ENCODE measurements at places on chromosomes 11 and 22. TPM values are rescaled to one million over a fixed set of nuclear protein-coding genes. Genes with fewer than 3 reads are reported as not detected.

- no peak for DNase-seq
These were observed 506.8 kb downstream of the INSC start for GRCh38 chr11:15621565-15621964.

- no peak for DNase-seq
These were observed 138.2 kb downstream of the COMMD9 start for GRCh38 chr11:36150986-36151385.

DNA sequence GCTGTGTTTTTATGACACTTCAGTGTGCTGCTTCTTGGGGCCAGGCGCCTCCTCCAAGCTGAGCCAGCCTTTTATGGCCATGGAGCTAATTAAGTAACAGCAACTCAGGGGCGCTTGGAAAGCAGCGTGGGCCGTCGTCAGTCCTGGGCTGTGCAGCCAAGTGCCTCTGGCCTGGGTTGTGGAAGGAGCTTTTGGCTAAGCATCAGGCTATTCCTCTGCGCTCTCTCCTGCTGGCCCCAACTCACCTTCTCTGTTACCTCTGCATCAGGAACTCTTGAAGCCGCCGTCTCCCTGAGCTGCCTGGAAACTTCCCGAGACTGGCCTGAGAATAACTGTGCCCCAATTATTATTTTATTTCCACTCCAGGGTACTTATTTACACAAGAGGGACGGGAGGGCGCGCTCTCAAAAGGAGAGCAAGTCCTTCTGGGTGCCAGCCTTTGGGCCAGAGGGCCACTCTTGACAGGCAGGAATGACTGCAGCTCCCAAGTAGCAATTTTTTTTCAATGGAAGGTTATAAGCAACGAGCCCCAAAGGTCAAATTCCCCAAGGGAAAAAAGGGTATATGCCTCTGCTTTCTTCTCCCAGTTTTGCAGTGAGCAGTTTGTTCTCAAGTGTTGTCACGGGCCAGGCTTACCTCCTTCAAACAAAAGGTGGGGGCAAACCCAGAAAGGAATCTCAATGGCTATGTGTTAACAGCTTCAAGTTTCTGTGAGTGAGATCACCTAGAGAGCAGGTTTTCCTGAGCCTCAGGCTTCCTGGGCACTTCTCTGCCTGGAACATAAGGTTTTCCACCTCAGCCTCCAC lies 38.5 kb upstream of the NAV2 start:
- DNase-seq: peak; percentile 94

GRCh38 chr22:23246982-23247766 lies 66.9 kb downstream of the BCR start:
- DNase-seq: no peak

DNA sequence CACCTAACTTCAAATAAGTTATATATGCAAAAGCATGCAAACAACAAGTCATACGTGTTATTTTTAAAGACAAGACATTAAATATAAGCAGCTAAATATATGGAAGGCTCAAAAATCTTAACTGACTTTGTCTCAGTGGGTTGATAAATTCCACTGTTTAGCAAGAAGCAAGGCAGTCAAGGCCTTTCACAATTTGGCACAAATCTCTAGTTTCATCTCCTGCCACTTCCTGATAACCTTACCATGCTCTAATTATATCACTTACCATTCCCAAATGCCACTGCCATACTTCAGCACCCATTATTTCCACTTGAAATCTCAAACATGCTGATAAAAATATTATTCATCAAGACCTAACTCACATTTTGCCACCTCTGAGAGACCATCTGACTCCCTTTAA lies 24.8 kb downstream of the DCUN1D5 start:
- DNase-seq: no peak

DNA sequence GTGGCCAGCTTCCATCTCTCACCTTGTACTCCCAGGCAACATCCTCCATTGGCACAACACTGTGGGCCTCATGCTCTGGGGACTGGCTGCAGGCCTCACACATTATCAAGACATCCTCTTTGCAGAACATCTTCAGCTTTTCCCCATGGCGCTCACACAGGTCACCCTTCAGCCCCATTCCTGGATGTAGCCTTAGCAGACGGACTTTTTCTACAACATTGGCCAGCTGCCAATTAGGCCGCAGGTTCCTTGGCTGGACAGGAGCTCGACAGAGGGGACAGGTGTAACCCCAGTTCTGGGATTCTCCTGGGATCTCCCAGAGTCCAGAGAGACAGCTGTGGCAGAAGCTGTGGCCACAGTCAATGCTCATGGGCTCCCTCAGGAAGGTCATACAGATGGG lies 3.0 kb downstream of the TRIM68 start:
- no peak for DNase-seq

GRCh38 chr11:73585834-73586575 lies 11.9 kb downstream of the FAM168A start:
- DNase-seq: no peak

DNA sequence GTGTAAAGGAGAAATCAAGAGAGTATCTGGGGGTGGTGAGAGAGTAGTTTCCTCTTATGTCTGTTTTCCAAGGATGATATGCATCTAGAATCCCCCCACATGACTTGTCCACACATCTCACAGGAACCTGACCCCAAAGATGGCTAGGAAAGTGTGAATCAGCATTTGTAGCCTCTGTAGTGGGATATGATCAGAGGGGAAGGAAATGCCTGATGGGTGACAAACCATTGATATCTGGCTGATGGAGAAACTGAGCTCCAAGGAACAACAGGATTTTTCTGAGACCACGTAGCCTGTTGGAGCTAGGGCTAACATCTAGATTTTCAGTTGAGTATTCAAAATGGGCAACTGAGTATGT lies 369.4 kb downstream of the DDX10 start:
- no peak for DNase-seq

GRCh38 chr22:29484642-29485041 lies 4.6 kb downstream of the NEFH start:
- DNase-seq: no peak

The RANBP1 gene
- 61.6 TPM for total RNA-seq

DNA sequence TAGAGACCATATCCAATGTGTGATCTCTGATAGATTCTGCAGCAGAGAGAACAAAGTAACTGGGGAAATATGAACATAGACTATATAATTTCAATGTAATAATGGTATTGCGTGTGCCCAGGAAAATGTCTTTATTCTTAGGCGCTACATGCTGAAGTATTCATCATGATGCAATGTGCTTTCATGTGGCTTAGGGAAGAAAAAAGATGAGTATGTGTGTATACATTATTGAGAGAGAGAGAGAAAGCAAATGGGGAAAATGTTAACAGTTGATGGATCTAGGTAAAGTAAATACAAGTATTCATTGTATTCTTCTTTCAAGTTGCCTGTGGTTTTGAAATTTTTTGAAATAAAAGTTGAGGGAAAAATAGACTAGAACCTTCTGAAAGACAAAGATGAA lies 10.3 kb downstream of the CADM1 start:
- DNase-seq: no peak

The IGSF22 gene
- 0.38 TPM for total RNA-seq

DNA sequence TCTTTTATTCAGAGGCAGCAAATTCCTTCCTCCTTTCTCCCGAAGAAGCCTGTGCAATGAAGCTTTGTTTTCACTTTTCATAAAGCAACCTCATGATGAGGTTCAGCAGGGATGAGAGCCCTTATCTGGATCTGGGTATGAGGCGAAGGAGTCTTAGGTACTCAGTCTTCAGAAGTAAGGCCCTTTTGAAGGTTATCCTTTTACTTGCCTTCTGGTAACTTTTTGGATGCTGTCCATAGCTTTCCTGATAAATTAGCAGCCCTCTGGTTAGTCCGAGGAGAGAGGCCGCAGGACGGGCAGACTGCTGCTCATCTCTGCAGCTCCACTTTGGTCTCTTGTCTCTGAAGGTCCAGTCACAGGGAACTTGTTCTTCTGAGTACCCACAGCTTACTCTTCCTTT lies 1.1 kb downstream of the TRIM22 start:
- no peak for DNase-seq

- DNase-seq: no peak
These were observed 114.4 kb downstream of the NCAM1 start for GRCh38 chr11:113075586-113076095.

GRCh38 chr11:47510209-47510608 lies 42.7 kb downstream of the CELF1 start:
- no peak for DNase-seq

DNA sequence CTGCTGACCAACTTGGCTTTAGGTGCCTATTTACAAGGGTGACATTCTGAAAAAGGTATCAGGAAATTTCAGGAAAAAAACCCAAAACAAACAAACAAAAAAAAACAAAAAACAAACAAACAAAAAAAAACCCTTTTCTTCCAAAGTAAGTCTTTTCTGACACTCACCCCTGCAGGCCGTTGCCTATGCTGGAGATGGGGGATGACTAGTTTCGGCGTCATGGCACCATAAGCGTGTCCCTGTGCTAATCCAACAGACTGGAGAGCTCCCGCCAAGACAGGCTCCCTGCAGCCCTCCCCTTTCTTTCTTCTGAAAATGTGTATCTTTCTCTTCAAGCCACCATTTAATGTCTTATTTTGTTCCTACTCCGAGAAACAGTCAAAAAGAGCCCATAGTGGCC lies 13.7 kb downstream of the VSIG10L2 start:
- no peak for DNase-seq

- no peak for DNase-seq
These were observed 10.1 kb downstream of the C11orf87 start for GRCh38 chr11:109432105-109432504.

DNA sequence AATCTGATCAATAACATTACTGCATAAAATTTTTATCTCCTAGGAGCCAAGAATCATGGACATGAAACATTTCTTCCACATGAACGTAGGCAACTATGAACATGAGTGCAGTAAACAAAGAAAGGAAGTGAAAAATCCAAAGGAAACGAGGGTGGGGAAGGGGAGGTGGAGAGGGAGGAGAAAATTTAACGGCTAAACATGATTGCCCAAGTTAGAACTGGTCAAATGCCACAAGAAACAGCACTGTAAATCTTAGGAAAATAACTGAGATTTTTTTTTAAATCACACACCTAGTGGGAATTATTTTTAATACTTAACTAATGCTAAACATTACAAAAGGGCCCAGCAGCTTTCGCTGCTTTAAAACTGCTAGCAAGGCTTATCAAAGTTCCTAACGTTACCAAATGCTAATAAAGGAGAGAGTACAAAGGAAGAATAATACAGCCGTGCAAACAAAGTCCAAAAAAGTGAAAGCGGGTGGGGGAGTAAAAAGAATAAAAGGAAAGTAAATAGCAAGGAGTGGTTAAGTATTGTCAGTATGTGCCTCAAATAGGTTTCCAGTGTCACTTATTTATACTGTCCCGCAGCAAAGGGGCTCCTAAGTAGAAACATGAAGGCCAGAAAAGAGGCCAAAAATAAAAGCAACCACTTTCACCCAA lies 13.7 kb downstream of the NARS2 start:
- no peak for DNase-seq

- DNase-seq: peak; percentile 19
These were observed 1.6 kb downstream of the NADSYN1 start for GRCh38 chr11:71454470-71455113.

- peak; percentile 53 for DNase-seq
These were observed 5.2 kb upstream of the ASCL2 start for GRCh38 chr11:2275334-2276279.

DNA sequence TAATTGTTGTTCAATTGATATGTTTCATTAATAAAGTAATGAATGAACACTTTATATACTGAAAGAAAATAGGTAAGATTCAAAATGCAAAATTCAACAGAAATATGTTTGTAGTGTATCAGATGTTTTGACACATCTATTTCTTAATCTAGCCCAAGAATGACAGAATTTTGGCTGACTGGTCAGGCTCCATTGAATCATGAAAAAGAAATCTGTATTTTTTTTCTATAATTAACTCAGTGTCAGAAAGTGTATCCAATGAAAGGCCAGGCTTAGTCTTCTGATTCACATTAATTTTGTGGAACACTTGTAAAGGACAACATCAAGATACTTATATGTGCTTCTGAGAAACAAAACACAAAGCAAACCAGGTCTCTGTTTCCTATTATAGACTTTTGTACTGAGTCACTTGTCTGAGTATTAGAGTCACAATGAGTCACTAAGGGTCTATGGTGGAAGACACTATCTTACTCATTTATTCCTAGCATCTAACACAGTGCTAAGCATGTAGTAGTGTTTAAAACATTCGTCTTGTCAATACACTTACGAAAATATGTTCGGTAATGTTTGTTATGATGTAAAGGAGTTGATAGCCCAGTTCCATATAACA lies 297.7 kb upstream of the CCDC90B start:
- DNase-seq: no peak

The OR2AT4 gene
- total RNA-seq: not detected

DNA sequence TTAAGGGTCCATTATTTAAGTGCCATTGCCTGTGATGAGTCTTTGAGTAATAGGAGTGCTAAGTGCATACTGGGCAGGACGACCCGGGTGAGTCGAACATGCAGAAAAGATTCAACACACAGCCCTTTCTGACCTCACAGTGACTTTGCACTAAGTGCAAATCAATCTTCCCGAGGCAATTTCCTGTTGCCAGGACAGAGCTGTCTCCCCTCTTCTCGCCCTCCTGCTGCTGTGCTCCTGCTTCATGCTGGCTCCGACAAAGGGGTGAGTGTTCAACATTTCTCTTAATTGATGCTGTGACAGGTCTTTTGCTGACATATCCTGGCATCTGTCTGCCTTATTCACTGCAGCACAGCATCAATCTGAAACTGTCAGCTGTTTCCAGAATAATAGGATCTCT lies 42.0 kb downstream of the MCHR1 start:
- DNase-seq: no peak

Measured in posterior vena cava (tissue), 2 donors.